ENCODE measurements at places on chromosomes 2 and 18.

- no peak for DNase-seq
Observed at GRCh38 chr2:168626096-168626495, 170.0 kb downstream of the CERS6 start.

- no peak for DNase-seq
Observed at GRCh38 chr2:45770811-45771210, 119.3 kb downstream of the PRKCE start.

DNA sequence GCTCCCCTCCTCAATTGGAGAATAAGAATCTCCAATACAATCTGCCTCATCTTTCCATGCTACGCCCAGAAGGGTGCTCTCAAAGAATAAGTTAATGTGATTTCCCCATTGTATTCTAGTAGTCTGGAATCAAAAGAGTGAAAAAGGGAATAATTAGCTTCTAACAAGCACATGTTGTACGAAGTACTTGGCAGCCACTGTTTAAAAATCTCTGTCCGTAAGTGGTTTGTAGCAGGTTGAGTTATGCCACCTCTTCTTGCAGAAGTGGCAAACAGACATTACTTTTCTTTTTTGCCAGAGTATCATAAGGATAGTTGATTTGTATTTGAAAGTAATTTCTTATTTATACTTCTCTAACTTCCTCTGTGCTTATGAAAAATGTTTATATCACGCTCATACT lies 184.7 kb downstream of the CD226 start:
- no peak for DNase-seq

DNA sequence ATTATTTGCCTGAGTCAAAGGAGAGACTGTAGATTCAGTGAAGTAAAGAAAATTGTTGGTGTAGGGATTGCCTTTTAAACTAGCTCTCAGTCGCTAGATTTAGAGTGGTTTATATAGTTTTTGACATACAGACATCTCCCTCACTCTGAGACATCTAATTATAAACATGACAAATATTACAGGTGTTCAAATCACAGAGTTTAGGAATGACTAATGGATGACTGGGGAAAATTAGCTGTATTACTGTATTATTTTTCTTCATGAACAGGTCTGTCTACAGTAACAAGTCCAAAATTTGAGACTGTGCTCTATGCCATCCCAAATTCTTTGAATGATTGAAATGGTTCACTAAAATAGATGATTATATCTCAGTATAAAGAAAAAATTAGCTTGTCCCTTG lies 40.0 kb downstream of the MAP2 start:
- no peak for DNase-seq

- no peak for DNase-seq
Observed at GRCh38 chr18:581096-581495, 916 bp downstream of the CETN1 start.

DNA sequence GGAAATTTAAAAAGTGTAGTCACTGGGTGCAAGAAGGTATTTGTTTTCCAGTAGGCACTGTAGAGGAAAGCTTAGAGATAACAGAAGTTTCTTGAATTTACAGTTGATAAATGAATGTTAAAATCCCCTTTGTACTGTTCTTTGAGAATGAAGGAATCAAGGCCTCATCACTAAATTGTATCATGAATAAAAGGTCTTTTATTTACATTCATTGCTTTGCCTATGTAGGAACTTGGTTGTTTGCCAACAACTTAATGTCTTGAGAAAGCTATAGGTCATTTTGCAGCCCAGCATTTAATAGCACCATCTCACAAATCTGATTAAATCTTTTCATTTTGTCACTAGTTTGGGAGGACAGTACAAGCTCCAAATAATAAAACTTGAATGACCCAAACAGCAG lies 213.9 kb upstream of the ITGA4 start:
- no peak for DNase-seq

Data from GM12892 (cell line).